ENCODE measurements at places on chromosomes 6 and 20.

GRCh38 chr6:147977851-147978465 is 364.7 kb upstream of the SASH1 start:
- no peak for DNase-seq

DNA sequence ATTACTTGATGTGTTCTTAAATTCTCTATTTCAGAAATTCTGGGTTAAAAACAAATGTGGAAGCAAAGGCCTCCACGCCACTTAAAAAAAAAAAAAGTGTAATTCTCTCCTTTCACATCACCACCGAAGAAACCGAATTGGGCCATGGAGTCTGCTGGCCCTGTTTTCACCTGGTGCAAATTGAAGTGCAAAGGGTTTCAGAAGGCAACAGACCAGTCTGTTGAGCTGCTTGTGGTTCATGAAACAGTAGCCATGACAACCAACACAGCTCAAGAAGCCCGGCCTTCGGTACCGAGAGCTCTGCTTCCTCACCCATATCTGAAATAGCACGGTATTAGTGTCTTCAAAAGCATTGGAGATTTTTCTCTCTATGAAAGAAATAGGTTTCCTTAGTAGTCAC is 63.1 kb downstream of the GMPR start:
- DNase-seq = no peak

- peak; percentile 22 for DNase-seq
Measured at GRCh38 chr6:104789770-104790190, 69.9 kb downstream of the HACE1 start.

DNA sequence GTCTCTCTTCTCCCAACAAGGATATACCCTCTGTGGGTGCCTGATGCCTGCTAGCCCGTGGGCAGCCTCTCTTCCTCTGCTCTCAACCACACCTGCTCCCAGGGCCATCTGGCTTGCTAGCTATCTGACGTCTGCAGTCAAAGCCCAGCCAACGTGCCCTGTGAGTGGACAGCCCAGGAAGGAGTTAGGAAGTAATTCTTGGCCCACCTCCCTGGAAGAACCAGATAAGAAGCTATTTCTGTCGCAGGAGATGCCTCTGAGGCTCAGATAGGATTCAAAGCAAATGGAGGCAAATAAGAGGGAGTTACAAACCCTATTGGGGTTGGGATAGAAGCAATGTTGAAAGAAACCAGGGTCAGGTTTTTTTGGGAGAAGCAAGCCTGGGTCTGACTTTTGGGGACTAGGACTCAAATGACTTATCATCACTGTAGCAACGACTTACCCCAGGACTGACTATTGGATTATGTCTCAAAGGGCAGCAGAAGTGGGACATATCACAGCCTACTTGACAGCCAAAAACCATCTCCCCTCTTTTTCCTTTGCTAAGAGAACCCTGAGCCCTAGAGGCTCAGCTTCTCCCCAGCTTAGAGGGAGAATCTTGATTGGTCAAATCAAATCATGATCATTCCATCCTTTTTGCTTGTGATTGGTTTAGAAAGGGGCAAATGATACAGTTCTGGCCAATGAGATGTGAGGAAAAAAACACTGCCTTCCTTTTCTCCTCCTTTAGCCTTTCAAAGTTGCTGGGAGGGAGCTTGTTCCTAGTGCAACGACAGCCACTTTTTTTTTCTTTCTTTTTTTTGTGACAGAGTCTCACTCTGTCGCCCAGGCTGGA is 18.0 kb upstream of the CDK5RAP1 start:
- no peak for DNase-seq

GRCh38 chr6:168741305-168741704 is 300.3 kb downstream of the SMOC2 start:
- DNase-seq = no peak

GRCh38 chr6:5246141-5247097 is 14.3 kb downstream of the LYRM4 start:
- DNase-seq = no peak

GRCh38 chr6:72712910-72713309 is 91.0 kb downstream of the KCNQ5 start:
- DNase-seq = no peak

Measured in CD4-positive, alpha-beta T cell treated with Interleukin-4 for 4 hours (primary cell).